ENCODE measurements at places on chromosomes 5 and 9.

- DNase-seq = no peak
These were observed 235.4 kb downstream of the DMRT2 start for GRCh38 chr9:1285526-1285925.

DNA sequence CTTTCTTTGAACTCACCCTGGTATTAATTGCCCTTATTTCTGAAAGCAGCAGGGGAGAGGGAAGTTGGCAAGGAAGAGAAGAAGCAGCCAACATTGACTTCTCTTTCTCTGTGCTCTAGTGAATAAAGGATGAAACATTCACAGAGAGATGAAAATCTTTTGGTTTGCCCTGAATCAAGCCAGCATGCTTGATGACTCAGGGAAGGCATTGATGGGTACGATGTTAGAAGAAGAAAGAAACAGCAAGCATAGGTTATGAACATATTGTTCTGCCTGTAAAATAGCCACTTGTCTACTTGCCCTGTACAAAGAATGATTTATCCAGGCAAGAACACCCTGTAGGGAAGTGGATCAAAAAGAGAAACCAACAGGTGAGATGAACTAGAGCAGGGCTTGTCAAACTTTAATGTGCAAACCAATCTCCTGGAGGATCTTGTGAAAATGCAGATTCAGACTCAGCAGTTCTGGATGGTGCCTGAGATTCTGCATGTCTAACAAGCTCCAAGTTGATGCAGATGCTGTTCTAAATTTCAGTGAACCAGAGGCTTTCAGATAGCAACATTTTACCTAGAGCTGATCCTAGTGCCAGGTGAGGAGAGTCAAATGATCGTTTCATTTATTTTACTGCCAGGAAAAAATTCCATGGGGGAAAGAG lies 586.6 kb upstream of the TLE4 start:
- DNase-seq = no peak

DNA sequence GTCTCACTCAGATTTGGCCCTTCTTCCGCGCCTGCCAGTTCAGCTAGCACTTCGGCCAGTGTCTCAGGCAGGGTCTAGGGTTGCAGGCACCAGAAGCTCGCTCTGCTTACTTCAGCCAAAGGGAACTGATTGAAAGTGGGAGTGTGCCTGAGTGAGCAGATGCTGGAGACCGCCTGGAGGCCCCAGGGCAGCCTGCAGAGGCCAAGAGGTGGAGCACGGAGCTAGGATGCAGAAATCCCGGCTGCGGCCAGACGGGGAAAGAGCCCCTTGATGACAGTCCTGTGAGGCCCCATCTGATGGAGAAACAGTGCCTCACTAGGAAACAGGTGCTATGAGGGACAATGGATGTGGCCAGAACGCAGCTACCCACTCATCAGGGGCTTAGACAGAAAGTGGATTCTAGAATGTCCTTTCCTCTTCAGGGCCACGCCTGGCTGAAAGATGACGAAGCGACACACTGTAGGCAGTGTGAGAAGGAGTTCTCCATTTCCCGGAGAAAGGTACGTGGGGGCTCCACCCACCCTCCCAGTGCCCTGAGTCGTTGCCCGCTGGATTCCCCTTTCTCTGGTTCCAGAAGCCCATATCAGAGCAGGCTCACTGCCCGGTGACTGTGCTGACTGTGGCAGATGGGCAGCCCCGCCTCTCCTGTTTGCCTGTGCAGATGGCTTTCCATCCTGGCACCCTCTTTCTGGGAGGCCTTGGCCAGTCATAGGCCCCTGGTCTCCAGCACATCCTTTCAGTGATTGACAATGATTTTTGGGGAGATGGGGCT lies 16.1 kb downstream of the HNRNPH1 start:
- no peak for DNase-seq

- no peak for DNase-seq
These were observed 7.4 kb downstream of the GALNT10 start for GRCh38 chr5:154197801-154198491.

GRCh38 chr5:159792180-159792579 lies 124.1 kb upstream of the ADRA1B start:
- no peak for DNase-seq

DNA sequence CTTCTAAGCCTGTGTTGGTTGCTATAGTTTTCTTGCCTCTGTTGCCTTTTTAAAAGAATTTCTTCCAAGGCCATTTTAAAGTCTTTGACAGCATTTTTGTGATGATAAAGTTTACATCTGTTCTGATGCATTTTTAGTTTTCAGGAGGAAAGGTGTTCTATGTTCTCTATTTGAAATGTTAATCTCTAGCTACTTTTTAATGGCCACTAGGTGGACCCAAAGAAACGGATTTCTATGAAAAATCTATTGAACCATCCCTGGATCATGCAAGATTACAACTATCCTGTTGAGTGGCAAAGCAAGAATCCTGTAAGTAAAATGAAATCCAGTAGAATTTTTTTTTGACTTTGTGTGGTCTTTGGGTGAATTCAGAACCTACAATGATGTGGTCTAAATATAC lies 60.2 kb downstream of the MELK start:
- no peak for DNase-seq

- no peak for DNase-seq
These were observed 42.8 kb upstream of the STXBP1 start for GRCh38 chr9:127568971-127569885.

DNA sequence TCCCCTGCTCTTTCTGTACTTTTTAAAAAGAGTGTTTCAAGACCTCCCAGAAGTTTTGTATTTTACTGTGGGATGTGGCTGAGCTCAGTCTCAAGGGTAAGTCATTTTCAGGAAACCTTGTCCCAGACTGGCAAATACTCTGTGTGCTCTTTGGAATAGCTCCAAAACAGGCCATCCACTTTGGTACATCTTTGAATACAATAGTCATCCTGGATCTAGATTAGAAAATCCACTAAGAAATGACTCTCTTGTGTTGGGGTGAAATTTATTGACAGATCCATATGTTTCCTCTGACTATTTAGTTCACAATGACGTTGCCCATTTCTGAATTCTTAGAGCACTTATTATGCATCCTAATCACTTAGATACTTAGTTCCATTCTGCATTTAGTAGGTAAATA lies 95.2 kb downstream of the PLCXD3 start:
- no peak for DNase-seq

- no peak for DNase-seq
These were observed 131.2 kb upstream of the IQGAP2 start for GRCh38 chr5:76271836-76272235.

- DNase-seq = no peak
These were observed 84.5 kb downstream of the FOXD1 start for GRCh38 chr5:73363911-73364730.

GRCh38 chr9:31736581-31737179 lies 647.8 kb upstream of the ACO1 start:
- no peak for DNase-seq

DNA sequence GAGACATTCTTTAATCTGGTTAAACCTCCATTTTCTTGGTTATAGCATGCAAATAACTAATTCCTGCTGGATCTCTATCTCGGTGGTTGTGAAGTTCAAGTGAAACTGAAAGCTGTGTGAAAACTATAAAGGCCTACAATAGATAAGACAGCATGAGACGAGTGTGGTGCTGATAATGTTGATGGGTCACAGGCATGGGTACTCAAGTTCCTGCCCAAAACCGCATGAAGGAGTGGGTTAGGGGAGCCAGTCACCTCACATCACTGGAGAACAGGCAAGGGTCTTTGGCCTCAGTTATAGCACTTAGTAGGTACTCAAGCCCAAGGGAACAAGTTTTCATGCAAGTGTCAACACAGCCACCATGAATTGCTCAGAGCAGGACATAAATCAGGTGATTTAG lies 16.7 kb downstream of the HMHB1 start:
- no peak for DNase-seq

DNA sequence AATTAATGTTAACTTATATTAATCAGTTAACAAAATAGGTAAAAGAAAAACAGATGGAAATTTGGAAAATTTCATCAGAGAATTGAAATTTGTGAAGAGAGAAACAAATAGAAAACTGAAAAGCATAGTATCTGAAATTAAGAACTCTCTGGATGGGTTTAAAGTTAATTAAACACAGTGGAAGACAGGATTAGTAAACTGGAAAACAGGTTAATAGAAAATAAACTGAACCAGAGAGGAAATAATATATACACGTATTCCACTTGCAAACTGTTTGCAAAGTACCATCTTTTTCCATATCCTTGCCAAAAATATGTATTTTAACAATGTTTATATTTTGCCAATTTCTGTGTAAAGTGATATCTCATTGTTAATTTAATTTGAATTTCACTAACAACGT lies 257.5 kb downstream of the CD180 start:
- no peak for DNase-seq

DNA sequence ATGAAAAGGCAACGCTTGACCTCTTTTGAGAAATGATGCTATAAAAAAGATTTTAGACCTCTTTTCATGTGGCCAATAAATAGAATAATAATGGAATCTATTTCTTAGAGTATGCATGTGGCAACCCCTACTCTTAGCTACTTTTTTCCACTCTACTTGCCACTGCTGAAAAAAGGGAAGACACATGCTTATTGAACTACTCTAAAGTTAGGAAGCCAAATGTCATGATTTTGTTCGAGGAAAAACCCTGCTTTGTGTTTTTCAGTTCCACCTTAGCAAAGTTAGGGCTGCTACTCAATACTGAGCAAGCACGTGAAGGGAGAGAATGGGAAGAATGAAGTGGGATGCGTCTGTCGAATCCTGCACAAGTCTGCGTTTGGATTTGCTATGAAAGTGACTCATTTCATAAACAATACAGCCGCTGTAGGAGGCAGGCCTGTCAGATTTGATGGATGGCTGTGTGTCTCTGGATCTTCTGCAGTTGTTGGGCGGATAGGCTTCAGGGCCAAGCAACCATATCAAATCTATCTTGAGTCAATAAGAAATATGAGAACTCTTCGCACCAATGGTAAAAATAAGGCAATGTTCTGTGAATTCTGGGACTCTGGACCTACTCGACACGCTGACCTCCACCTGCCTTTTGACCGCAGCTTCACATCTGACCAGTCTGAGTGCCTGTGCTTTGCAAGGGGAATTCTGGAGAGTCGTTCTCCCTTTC lies 333.6 kb downstream of the PIK3R1 start:
- no peak for DNase-seq

- DNase-seq = no peak
These were observed 233.3 kb downstream of the PCSK1 start for GRCh38 chr5:96199713-96200183.

- DNase-seq = no peak
These were observed 77.3 kb upstream of the CTSL start for GRCh38 chr9:87648606-87649005.

- no peak for DNase-seq
These were observed 285.4 kb downstream of the TMEM232 start for GRCh38 chr5:110441035-110441434.

GRCh38 chr5:55319491-55319890 lies 11.7 kb downstream of the MTREX start:
- DNase-seq = no peak

GRCh38 chr5:161373345-161373707 lies 173.2 kb downstream of the GABRB2 start:
- no peak for DNase-seq

GRCh38 chr9:83019246-83019645 lies 43.7 kb downstream of the RASEF start:
- no peak for DNase-seq

- DNase-seq = no peak
These were observed 560 bp upstream of the NDUFS6 start for GRCh38 chr5:1800472-1801221.

DNA sequence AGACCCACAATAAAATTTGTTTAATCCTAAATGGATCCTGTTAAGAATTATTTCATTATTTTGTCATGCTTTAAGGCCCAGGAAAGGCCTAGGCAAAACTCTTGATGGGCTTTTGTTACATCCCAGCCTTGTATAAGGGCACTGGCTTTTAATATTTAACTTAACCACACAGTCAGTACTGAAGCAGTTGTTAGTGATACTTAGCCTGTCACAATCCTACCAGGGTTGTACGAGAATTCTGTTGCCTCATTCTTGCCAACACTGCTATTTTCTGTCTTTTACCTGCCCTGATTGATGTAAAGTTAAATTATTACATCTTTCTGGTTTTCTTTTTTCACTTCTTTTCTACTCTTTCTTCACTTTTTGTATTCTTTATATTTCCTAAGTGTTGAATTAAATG lies 10.9 kb downstream of the ZNF169 start:
- DNase-seq = no peak

GRCh38 chr5:139551191-139551889 lies 9.8 kb upstream of the UBE2D2 start:
- no peak for DNase-seq

GRCh38 chr5:177083357-177083756 lies 3.4 kb upstream of the FGFR4 start:
- DNase-seq = no peak

DNA sequence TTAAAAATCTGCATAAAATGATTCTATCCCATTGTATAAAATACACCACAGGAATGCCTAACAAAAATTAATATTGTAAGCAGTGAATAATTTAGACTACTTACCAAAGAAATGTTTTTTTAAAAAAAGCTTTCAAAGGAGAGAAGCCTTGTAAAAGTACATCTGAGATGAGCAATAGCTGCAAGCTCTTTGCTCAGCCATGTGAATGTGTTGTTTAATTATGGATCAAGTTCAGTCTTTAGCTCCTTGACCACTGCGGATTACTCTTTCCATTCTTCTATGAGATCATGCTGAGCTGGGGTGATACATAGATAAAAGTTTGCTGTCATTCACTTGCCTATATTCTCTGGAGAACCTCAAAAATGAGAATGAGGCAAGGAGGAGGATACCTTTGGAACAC lies 782.4 kb upstream of the ZNF608 start:
- DNase-seq = no peak

DNA sequence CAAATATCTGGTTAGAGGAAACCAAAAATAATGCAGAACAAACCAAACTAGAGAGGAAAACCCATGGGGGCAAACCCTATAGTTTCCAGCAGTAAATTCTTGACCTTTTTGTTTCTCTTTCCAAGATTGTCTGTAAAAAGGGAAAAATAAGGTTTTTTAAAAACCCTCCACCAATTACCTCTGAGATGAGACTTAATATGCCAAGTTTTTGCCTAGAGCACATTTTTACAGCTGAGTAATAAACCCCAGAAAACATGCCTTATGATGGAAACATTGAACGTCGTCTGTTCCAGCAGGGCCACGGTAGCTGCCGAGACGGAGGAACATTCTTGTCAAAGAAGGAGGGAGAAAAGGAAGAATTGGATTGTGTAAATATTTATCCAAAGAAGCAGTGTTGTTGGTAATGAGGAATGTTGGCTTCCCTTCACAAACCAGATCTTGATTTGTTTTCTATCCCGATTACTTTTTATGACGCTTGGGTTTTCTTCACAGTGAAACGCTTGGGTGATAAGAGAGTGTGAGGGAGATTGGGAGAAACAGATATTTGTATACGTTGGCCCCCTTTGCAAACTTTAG lies 17.3 kb upstream of the MSX2 start:
- no peak for DNase-seq

- DNase-seq = no peak
These were observed 84.8 kb downstream of the SLC1A3 start for GRCh38 chr5:36691226-36691625.

DNA sequence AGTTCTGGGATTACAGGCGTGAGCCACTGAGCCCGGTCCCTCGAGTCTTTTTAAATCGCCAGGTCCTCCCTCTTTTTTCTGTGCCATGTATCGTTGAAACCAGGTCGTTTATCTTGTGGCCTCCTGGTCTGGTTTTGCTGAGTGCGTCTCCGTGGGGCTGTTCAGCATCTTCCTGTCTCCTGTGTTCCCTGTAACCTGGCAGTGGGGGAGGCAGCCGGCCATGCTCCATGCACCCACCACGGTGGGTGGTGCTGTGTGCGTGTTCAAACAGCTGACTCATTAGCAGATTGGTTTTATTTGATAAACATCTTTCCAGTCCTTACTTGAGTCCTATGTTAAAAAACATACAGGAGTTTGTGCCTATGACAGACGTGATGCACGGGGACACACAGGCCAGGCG lies 2.7 kb downstream of the RNU6ATAC start:
- no peak for DNase-seq

- no peak for DNase-seq
These were observed 6.2 kb downstream of the TENT4A start for GRCh38 chr5:6719417-6719816.
